Activated CD8-positive, alpha-beta memory T cell treated with anti-CD3 and anti-CD28 coated beads for 1 hour (primary cell): ENCODE measurements at places on chromosomes 2 and 18.
A peak's percentile ranks its signal among the peaks of the same experiment; 100 is the strongest.

- DNase-seq: peak; percentile 79
Measured at GRCh38 chr2:240624950-240625621, at the start of gene GPR35. Gene GPR35 (plus strand): TSS chr2:240625480. CDS start chr2:240629953, 4,473 bp downstream.

- DNase-seq: no peak
Measured at GRCh38 chr2:65722028-65722778, 289.8 kb upstream of the SPRED2 start.

GRCh38 chr2:65420712-65421431, 11.5 kb downstream of the SPRED2 start:
- no peak for DNase-seq

DNA sequence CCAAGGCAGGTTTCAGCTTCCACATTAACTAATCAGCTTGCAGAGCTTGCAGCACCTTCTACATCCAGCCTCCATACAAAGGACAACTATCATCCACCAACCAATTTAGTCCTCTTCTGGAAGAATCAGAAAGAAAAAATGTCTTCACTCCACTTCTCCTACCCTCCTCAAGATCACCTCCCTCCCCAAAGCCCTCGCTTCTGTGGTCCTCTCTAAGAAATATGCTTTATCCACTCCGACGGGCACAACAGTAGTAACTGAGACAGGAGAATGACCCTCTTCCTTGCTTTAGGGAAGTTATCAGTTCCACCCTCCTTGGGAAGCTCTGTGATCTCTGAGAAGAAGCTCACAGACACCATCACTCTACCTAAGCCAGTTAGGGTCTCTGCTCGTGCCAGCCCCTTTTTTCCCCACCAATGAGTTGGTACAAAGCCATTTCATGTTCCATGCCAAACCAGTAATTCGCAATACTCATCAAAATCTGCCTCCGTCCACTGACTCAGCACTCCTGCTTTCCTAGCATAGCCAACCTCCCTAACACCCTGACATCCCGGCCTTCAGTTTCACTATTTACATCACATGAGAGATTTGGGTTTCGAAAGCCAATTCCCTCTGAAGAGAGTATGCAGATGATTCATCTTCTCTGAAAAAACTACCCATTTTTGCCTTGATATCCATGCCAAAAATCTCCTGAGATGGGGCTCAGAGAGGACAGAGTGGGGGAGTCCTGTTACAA, 114.1 kb upstream of the PKDCC start:
- no peak for DNase-seq

DNA sequence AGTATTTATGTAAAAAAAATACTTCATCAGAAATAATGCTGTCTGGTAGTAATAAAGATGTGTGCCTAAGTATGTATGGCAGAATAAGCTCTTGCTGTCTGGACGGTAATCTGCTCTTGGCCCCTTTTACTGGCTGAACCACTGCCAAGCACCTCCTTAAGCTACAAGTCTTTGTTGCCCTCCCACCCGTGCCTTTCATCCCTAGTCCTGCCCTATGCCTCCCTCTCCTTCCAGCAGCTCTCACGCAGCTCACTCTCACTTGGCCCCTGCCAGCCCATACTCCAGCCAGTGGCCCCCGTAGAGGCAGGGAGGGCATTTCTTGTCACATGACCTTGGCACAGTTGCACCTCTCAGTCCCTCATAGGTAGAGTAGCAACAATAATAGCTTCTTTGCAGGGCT, 54.5 kb upstream of the NPAS2 start:
- DNase-seq: no peak

GRCh38 chr2:204177977-204178522, 241.5 kb downstream of the ICOS start:
- DNase-seq: peak; percentile 46

DNA sequence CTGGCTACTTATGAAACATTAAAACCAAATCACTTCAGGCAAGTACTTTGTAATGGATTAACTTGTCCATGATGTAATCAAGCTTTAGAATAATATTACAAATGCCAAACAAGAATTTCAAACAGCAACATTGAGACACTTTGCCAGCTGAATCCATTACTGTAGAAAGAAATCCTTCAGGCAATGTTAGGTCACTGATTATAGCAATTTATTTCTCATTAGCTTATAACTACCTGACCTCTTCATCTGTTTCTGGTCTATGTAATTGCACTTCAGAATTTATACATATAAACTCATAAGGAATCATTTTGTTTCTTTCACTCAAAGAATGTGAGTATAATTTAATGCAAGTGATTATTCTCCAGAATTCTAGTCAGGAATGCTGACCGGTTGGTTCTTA, 692.6 kb upstream of the TMEFF2 start:
- DNase-seq: no peak

DNA sequence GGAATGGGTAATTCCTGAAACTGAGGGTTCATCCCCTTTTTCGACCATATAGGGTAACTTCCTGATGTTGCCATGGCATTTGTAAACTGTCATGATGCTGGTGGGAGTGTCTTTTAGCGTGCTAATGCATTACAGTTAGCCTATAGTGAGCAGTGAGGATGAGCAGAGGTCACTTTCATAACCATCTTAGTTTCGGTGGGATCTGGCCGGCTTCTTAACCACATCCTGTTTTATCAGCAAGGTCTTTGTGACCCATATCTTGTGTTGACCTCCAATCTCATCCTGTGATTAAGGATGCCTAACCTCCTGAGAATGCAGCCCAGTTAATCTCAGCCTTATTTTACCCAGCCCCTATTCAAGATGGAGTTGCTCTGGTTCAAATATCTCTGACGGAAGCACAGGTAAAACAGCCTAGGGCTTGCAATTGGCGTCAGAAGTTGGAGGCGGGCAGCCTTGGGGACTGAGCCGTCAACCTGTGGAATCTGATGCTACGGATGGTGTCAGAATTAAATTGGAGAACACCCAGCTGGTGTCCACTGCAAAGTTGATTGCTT, 19.5 kb downstream of the RALBP1 start:
- DNase-seq: no peak

- no peak for DNase-seq
Measured at GRCh38 chr2:7952046-7952745, 729.7 kb upstream of the ID2 start.

DNA sequence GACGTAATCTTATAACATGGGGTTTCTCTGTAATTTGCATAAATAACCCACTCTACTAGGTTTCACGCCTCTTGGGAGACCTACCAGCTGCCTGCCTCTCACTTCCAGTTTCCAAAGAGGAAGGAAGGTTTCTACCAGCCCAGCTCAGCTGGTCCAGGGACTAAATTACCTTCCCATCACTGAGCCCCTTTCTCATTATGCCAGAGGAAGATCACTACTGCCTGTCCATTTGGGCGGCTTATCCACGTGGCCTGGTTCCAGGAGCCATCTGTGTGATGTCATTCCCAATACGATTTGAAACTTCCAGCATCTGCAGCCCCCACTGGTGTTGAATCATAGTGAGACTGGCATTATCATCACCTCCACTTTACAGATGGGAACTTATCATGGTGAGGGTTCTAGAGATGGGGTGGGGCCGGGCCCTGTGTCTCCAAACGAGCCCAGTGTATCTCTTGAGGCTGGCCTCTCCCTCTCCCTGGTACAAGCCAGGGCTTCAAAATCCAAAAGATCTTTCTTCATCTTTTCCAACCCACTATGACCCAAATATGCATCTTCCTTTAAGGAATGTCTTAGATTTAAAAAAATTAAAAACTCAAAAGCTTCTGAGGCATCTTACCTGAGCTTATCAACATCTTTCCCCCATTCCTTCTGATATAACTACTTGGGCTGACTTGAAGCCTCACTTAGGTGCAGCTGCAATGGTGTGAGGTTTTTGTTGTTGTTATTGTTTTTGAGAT, 140.8 kb downstream of the DDX1 start:
- no peak for DNase-seq

GRCh38 chr2:29962922-29963321, 41.5 kb upstream of the ALK start:
- DNase-seq: no peak

GRCh38 chr2:182432051-182432450, 5.2 kb upstream of the PDE1A start:
- DNase-seq: no peak

DNA sequence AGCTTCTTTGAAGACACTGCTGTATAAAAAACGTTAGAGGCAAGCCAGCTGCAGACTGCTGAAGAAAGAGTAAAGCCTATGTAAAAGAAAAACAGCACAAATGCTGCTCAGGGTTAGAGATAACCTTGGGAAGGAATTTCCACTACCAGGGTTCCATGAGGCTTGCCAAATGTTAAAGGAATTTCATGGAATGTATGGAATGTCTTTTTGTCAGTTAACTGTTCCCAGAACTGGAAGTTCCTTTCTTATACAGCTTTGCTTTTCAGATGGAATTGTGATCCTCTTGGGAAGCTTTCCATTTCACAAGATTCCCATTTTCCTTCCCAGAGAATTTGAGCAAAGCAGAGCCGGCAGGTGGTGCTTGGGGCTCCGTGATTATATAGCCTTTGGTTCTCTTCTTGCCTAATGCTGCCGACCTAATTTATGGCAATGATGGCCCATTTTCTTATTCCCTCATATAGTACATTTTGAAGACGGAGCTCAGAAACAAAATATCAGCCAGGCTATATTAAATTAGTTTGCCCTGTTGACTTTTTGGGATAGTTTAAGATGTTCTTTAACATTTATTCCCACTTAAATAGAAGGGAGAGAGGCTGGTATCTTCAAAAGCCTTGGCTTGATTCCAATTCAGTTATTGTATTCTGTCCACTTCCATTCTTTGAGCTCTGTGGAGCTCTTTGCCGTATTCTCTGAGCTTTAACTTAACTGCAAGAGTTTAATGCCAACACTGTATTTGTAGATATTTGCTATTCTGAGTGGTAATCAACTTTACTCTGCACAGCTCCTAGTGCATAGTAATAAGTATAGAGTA, 162.3 kb downstream of the PHLPP1 start:
- no peak for DNase-seq

DNA sequence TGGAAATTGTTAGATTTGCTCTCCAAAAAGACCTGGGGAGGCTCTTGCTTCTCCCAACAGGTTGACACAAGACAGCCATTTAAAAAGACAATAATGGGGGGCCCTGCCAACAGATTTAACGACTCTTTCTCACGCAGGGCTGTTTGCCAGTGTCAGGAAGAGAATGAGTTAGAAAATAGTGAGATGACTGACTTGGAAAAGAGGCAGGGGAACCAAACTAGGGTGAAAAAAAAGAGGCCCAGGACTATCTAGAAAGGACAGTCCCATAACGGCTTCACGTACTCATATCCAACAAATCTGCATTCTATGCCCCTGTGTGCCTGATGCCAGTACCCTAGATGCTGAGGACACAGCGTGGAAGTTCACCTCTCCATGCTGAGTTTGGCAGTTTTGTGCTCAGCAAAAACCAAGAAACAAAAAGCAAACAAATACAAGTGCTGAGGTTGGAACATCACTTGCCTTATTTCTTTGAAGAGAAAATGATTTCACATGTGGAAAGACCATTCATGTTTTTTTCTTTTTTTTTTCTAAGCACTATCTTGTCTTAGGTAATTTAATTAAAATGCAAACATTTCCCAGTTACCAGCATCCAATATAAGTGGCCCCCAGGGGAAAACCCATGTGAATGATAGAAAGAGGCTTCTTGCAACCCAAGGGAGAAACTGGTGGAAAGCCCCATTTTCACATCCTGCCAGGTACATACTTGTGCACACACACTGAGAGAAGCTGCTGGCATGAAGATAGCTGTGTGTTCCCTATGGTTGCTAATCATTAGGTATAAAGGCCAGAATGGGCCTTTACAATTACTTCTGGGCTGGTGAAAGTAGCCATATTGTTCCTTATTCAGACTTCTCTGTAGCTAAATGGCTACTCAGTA, 10.6 kb upstream of the WIPF1 start:
- DNase-seq: no peak

DNA sequence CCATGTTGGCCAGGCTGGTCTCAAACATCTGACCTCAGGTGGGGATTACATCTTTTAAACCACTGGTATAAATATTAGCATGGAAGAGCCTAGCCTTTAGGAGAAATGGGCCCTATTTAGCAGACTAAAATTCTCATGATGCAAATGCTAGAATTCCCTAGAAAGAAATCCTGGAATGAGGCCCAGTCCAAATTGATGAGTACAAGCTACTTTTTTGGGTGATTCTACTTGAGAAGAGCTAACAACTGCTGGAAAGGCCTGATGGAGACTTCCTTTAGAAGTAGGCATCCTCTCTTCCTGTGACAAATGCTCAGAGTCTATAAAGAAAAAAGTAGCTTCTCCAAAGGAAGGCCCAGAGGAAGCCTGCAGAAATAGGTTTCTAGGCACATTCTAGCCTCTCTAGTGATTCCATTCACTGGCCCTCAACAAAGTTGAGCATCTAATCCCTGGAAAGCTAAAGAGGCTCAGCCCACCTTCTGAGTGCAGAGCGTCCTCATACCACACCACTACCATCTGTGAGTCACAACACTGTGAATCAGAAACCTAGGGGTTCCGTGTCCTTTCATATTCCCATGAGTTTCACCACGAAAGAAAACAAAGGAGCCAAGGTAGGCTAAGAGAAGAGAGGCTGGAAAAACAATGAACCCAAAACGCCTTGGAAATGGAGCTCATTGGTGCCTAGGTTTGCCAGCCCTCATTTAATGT, 183.1 kb downstream of the C1D start:
- no peak for DNase-seq

GRCh38 chr2:156321243-156321904, 11.1 kb downstream of the NR4A2 start:
- DNase-seq: no peak

GRCh38 chr2:241867776-241868420, 1.6 kb upstream of the RTP5 start:
- peak; percentile 58 for DNase-seq

GRCh38 chr2:101596333-101596732, 101.2 kb upstream of the MAP4K4 start:
- DNase-seq: no peak

GRCh38 chr2:10035053-10035422, 8.3 kb upstream of the KLF11 start:
- DNase-seq: no peak

DNA sequence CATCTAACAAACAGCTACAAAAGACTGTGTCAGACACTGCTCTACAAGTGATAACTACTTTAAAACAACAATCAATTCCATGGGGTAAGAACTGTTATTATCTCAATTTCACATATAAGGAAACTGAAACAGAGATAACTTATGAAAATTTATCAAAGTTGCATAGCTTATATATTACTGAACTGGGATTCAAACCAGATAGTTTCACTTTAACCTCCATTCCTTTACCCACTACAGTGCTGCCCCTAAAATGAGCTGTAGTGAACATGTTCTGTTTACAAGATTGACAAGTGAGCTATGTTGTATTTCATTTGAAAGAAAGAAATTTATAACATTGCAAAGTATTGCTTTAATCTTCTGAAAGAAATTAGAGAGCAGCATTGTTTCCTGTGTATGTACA, 14.1 kb upstream of the GCG start:
- DNase-seq: no peak

GRCh38 chr2:222261504-222261903, 37.3 kb downstream of the PAX3 start:
- no peak for DNase-seq

GRCh38 chr2:192459422-192459821, 264.7 kb upstream of the TMEFF2 start:
- no peak for DNase-seq

- DNase-seq: no peak
Measured at GRCh38 chr18:76252880-76253279, 242.2 kb downstream of the ZNF516 start.
